ENCODE measurements at places on chromosomes 4 and X. TPM values are rescaled to one million over a fixed set of nuclear protein-coding genes. Genes with fewer than 3 reads are reported as not detected.

GRCh38 chr4:39032218-39033085, at the start of gene TMEM156:
TMEM156 (minus strand) TSS chr4:39032409; CDS start chr4:39032313, 96 bp downstream.
- H3K4me3 ChIP-seq: peak within 1 kb of the TSS; percentile 79
- H3K27me3 ChIP-seq: no peaks in the 10 kb centered on the region
- H3K27ac ChIP-seq: peak within 1 kb of the TSS; percentile 77
- peak; percentile 46 for DNase-seq

- H3K27ac ChIP-seq: no peak overlapping the region
- H3K27me3 ChIP-seq: peaks cover 8% of the 10 kb centered on the region
- no peaks in the 10 kb centered on the region for H3K4me1 ChIP-seq
- no peak overlapping the region for H3K4me3 ChIP-seq
Observed at GRCh38 chr4:99716996-99717395, 59.4 kb upstream of the C4orf54 start.

DNA sequence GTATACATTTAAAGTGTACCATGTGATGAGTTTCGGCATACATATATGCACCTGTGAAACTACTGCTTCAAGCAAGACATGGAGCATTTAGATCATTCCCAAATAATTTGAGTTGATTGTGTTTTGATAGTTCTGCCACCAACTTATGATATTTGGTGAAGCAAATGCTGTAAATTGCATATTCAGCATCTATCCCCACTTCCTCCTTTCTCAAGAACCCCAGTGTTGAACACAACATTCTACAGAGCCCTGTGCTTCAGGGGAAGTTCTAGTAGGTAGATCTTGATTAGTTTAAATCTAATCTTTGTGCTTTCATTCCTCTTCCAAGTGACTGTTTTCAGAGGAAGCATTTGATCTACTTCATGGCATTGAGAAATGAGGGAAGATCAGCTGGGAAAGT, 5.4 kb upstream of the SHROOM3 start:
- no peak overlapping the region for H3K27ac ChIP-seq
- no peaks in the 10 kb centered on the region for H3K4me1 ChIP-seq
- H3K27me3 ChIP-seq: peaks cover 15% of the 10 kb centered on the region
- no peak overlapping the region for H3K4me3 ChIP-seq
- no peak for DNase-seq
- no peaks in the 10 kb centered on the region for H3K36me3 ChIP-seq

DNA sequence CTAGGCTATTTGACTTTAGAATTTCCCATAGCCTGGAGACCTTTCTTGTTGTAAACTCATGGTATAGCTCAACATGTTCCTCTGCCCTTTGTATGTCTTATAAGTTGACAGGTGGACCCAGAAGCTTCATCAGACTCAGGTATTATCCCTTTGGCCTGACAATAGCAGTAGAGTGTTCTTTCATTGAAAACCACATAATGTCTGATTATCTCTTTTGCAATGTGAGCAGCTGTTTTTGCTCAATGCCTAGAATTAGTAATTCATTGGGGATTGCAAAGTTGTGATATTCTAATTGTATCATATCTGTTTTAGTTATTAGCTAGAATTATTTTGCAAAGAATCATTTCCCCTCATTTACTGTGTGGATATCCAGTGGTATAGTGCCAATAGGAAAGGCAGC, 27.5 kb downstream of the TBC1D19 start:
- no peak for DNase-seq
- H3K4me1 ChIP-seq: peaks cover 6% of the 10 kb centered on the region
- H3K27me3 ChIP-seq: no peaks in the 10 kb centered on the region
- no peak overlapping the region for H3K4me3 ChIP-seq

GRCh38 chr4:52369649-52370048, 289.5 kb downstream of the USP46 start:
- no peak for DNase-seq
- H3K27me3 ChIP-seq: no peaks in the 10 kb centered on the region
- H3K36me3 ChIP-seq: no peaks in the 10 kb centered on the region
- H3K27ac ChIP-seq: no peak overlapping the region

DNA sequence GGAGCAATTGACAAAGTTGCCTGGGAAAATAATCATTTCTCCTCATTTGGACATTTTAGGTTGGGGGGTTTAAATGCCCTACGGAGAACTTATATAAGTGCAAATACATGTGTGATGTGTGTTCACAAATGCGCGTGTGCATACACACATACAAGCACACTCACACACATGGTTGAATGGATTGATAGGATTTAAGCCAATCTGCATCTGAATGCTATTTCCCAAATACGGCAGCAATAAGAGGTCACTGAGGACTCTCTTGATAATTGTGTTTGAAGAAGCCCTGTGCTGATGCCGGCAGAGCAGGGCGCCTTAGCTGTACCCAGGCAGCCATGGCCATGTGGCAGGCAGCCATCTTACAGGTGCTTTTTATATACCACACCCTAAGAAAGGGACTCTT, 165.3 kb upstream of the LEF1 start:
- H3K4me3 ChIP-seq: no peak overlapping the region
- no peaks in the 10 kb centered on the region for H3K4me1 ChIP-seq
- H3K27ac ChIP-seq: no peak overlapping the region
- DNase-seq: no peak
- no peaks in the 10 kb centered on the region for H3K36me3 ChIP-seq
- H3K27me3 ChIP-seq: peaks cover 1% of the 10 kb centered on the region

DNA sequence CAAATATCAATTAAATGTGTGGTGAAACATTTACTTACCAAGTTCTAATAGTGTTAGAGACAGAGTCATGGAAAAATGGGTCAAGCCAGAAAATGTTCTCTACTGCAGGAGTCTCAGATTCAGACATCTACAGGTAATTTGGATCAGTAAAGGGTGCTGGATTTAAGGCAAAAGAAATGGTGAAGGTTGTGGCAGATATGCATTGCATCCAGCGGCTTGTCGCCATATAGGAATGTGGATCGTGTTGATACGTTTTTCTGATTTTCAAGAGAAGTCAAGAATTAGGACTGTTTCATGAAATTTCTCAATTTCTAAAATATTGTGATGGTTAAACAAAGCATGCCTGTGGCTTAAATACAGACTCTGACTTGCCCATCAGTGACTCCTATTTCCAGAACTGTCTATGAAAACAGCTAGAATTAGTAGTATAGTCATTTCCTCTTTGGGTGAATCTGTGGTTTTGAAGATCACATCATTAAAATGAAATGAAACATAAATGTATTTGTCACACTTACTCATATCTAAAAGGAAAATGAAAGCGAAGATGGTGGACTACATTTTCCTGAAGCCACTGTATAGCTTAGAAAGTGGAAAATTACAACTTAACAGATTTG, 110.1 kb upstream of the VEGFC start:
- peak overlapping the region; percentile 49 for H3K27ac ChIP-seq
- no peak for DNase-seq
- peaks cover 11% of the 10 kb centered on the region for H3K4me1 ChIP-seq
- H3K4me3 ChIP-seq: no peak overlapping the region

GRCh38 chrX:19243431-19243830, 100.3 kb upstream of the PDHA1 start:
- H3K36me3 ChIP-seq: no peaks in the 10 kb centered on the region
- H3K27ac ChIP-seq: no peak overlapping the region
- no peak for DNase-seq
- H3K27me3 ChIP-seq: no peaks in the 10 kb centered on the region
- no peak overlapping the region for H3K4me3 ChIP-seq
- H3K4me1 ChIP-seq: no peaks in the 10 kb centered on the region

DNA sequence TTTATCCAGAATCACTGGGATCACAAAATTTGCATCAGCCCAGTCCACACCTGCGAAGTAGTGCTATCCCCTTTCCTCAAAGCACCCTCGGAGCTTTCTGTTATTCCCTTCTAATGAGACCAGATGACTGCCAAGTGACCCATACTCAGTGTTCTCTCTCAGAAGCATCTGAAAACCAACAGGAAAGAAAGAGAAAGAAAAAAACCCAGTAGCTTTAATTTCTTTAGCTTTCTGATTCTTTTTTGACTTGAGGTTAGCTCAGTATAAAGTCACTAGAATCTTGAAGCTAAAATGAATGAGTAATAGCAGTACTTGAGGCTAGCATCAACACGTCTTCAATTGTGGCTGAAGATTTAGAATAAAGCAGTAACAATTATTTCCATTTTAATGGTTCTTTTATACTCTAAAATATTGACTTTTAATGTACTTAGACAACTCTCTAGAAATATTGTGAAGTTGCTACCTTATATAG, 124.4 kb downstream of the ANK2 start:
- H3K27ac ChIP-seq: no peak overlapping the region
- peaks cover 9% of the 10 kb centered on the region for H3K27me3 ChIP-seq
- H3K36me3 ChIP-seq: no peaks in the 10 kb centered on the region
- DNase-seq: no peak

GRCh38 chr4:109676886-109677285, 26.4 kb downstream of the CASP6 start:
- H3K4me1 ChIP-seq: peaks cover 6% of the 10 kb centered on the region
- no peak overlapping the region for H3K27ac ChIP-seq
- H3K4me3 ChIP-seq: no peak overlapping the region

DNA sequence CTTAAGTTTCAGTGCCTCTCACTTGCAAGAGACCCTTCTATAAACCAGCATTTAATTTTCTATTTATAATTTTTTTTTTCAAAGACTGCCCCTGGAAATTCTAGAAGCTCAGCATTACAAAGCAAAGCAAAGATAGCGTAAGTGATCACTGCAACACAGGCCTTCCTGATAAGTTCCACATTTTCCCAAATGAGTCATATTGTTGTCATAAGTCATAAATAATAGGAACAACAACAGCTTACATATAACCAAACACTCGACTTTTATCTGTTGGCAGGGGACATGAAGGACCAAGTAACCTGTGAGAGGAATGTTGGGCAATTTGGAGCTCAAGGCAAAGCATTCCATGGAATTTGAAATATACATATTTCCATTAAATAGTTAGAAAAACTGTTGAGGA, 815.5 kb downstream of the DMD start:
- DNase-seq: no peak
- no peak overlapping the region for H3K27ac ChIP-seq
- no peaks in the 10 kb centered on the region for H3K4me1 ChIP-seq
- H3K27me3 ChIP-seq: no peaks in the 10 kb centered on the region

- H3K4me3 ChIP-seq: no peak overlapping the region
- DNase-seq: no peak
- no peaks in the 10 kb centered on the region for H3K4me1 ChIP-seq
Observed at GRCh38 chr4:144611850-144612249, 34.1 kb upstream of the HHIP start.

GRCh38 chr4:147378780-147379179, 102.1 kb upstream of the EDNRA start:
- no peaks in the 10 kb centered on the region for H3K27me3 ChIP-seq
- no peak for DNase-seq
- H3K36me3 ChIP-seq: no peaks in the 10 kb centered on the region
- H3K4me1 ChIP-seq: no peaks in the 10 kb centered on the region
- no peak overlapping the region for H3K4me3 ChIP-seq
- no peak overlapping the region for H3K27ac ChIP-seq

- no peak overlapping the region for H3K27ac ChIP-seq
- H3K4me3 ChIP-seq: no peak overlapping the region
- H3K4me1 ChIP-seq: peaks cover 7% of the 10 kb centered on the region
- H3K36me3 ChIP-seq: no peaks in the 10 kb centered on the region
Observed at GRCh38 chr4:119039779-119040178, 95.9 kb upstream of the MYOZ2 start.

DNA sequence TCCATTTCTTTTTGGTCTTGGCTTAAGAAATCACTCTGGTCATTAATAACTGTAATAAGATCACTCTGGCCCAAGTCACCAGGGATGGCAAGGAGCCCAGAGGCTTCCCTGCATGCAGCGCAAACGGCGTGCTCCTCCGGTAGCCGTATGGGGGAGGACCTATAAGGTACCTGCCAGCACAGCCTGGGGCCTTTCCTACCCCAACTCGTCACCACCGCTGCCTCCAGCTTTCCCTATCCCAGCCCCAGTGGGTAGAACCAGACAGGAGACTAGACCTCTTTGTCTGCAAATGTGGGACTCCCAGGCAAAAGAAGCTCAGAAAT, 25.9 kb downstream of the HAND2 start:
- H3K36me3 ChIP-seq: peaks cover 6% of the 10 kb centered on the region
- H3K4me3 ChIP-seq: no peak overlapping the region
- H3K4me1 ChIP-seq: peaks cover 19% of the 10 kb centered on the region
- DNase-seq: no peak

DNA sequence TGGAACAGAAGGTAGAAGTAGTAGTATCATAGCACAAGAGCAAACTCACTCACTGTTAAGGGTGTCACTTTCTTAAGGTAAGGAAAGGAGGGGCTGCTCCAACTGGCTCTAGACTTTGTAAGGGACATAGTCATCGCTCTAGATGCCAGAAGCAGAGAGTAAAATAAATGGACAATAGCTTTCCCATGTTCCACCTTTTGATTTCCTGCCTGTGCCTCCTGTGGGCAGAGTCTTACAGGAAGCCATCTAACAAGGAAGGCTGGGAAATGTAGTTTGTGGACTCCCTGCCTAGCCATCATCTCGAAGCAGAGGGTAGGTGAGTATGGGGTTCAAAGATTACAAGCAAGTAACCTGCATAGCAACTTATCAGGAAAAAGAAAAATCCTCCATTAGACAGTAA, 1.7 kb upstream of the METTL14 start:
- DNase-seq: no peak
- peaks cover 8% of the 10 kb centered on the region for H3K36me3 ChIP-seq
- no peak overlapping the region for H3K4me3 ChIP-seq

VEGFD gene
- total RNA-seq: not detected

TRAM1L1 gene
- total RNA-seq: not detected

NUDT9 gene
- total RNA-seq: 8.4 TPM

TCP11X2 gene
- not detected for total RNA-seq

DMRTC1 gene
- total RNA-seq: not detected

ADGRL3 gene
- not detected for total RNA-seq

CCDC149 gene
- not detected for total RNA-seq

GAGE12F gene
- not detected for total RNA-seq

SHROOM4 gene
- total RNA-seq: not detected

ASMT gene
- total RNA-seq: 0.40 TPM
